ENCODE measurements at places on chromosomes 6 and 20.

DNA sequence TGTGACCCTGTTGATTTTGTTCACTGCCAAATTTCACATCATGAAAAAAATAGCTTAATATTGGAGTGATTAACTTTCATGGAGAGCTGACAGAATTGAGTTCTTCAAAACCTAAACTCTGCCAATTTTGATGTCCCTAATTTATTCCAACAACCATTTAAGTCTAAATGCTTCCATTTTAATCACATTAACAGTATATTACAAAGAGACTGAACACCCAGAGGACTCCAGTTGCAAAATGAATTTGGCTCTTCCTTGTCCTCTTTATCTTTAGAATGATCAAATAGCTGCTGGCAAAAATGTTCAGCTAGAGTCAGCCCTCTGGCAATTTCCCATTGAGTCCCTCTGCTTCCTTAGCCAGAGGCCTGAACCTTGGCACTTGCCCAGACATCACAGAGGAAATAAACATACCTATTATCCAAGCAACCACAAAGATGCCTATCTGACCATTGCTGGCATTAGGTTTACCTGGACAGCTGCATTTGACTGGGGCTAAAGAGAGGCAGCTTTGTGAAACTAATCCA is 299.0 kb upstream of the STXBP5 start:
- DNase-seq: no peak

- DNase-seq: no peak
Observed at GRCh38 chr6:126959765-126960164, 158.7 kb upstream of the RSPO3 start.

DNA sequence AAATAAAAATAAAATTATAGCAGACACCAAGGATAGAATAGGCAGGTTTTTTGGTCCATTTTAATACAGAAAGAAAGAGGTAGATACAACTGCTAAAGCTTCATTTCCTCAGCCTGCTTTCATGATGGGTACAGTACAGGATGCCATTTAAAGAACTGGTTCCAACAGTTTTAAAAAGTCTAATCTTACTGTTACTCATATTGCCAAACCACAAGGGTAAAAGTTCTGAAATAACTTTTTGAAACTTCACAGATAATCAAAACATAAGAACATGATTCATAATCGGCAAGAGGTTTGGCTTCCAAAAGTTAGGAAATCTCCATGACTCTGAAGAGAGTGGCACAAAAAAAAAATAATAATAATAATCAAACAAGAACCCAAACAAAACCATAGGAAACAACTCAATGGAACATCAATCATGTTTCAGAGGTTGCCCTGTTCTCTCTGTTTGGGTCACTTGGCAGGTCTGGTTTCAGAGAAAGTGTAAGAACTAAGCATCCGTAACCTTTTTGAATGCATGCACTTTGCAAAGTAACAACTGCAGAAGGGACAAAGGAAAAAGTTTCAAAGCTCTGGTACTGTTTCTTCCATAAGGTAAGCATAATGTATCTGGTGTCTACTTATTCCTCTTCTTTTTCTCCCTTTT is 79.7 kb downstream of the SMLR1 start:
- no peak for DNase-seq

- no peak for DNase-seq
Observed at GRCh38 chr20:64010711-64011237, 25.2 kb upstream of the C20orf204 start.

DNA sequence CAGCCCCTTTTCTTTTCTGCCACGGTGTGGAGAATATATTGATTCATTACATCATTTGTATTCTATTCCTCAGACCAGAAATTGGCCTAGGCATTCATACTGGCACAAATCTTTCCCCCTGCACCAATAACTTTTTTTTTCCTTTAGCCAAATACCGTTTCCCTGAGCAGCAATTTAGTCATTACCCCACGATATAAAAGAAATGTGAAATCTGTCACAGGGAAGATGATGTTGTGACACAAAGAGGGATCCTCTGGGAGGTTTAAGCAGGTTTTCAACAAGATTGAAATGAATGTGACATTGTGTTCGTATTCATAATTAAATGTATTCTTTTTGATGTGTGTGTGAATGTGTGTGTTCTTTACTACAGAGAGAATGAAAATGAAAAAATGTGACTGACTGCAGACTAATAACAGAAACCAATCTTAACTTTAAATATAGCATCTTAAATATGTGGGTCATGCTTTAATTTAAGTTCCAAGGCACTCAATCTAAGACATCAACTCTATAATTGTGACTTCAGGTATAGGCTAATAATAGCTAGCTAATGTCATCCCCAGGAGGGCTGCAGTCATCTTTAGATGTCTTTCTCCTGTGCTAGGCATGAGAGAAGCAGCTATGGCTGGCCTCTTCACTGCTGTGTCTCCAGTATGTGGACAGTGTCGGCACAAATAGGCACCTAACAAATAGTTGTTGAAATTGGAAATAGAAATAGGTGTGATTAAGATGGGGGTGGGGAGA is 177.7 kb downstream of the BTBD3 start:
- DNase-seq: no peak

DNA sequence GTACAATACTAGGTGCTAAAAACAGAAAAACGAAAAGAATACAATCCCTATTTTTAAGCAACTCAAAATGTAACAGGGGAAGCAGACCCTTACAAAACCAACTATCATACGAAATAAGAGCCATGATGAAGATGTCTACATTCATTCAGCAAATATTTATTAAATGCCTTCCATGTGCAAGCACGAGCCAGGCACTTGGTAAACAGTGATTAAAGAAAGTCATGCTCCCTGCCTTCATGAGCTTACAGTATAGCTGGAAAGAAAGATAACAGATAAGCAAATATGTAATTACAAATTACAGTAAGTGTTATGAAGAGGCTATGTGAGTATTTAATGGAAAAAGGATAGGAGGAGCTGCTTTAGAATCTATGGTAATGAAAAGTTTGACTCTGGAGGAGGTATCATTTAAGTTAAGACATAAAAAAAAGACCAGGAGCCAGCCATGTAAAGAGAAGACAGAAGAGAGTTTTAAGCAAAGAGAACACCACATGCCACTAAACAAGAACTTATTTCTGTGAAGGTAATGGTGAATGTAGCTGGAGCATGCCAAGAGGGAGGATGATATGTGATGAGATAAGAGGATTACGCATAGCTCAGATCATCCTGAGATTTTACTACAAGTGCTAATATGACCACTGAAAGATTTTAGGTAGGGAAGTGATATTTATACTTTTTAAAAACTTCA is 19.3 kb upstream of the COX7A2 start:
- no peak for DNase-seq

DNA sequence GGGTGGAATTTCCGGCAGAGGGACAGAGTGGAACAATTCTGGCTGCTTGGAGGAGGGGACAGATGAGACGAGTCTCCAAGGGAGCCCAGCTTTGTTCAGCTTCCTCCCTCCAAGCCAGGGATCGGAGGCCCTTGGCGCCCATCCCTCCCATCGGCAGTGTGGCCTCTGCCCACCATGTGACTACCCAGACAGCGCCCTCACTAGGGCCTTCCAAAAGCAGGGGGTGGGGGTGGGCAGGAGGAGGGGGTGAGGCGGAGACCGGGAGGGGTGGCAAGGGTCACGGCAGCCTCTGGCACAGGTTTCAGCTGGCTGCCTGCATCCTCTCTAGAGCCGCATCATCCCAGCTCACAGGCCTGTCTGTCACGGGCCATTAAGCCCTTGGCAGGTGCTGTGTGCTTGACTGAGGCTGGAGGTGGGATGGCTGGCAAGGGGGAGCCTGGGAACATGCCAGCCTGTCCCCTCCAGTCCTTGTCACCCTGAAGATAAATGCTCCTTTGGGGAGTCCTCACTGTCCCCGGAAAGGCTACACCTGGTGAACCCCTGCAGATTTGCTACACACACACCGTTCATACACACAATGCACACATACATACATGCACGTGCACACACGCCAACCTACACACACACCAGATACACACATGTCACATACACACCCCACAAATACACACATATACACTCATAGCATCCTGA is 6.2 kb upstream of the FGD2 start:
- DNase-seq: no peak

- DNase-seq: no peak
Observed at GRCh38 chr6:12865117-12865516, 148.6 kb downstream of the PHACTR1 start.

DNA sequence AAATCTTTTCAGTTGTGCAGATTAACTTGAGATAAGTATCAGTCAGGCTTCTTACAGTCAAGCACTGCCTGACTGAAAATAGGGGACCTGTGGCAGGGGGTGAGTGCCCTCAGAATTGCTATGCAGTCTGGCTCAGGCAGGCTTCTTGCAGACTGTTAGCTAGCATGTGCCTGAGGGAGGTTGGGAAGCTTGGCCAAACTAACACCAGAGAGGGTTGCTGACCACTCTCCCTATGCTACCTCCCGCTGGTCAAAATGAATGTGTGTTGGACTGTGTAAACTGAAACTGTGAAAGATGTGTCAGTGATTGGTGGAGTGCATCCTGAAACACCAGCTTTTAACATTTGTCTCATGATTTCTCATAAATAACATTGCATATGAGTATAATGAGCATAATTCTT is 622.3 kb upstream of the IMPG1 start:
- DNase-seq: no peak

- DNase-seq: no peak
Observed at GRCh38 chr6:72042088-72042487, 155.7 kb downstream of the RIMS1 start.

- no peak for DNase-seq
Observed at GRCh38 chr20:56934888-56935287, 305.8 kb downstream of the TFAP2C start.

- no peak for DNase-seq
Observed at GRCh38 chr20:49990271-49990720, 7.5 kb downstream of the SNAI1 start.

- DNase-seq: peak; percentile 74
Observed at GRCh38 chr6:35583893-35584688, 71.4 kb upstream of the TULP1 start.

DNA sequence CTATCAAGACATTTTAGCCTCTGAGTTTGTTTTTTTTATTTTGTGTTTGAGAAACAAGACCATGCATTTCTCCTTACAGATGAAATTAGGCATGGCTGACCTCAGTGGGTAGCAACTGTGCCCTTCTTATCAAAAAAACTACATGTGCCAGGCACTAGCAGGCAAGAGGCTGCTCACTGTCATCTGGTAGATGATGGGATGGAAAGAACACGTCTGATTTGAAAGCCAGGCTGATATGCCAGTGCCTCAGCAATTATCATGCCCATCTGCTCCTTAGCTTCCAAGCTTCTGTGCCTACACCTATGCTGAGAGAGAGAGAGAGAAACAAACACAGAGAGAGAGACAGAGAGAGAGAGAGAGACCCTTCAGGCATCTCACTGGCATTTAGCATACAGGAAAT is 149.9 kb downstream of the C6orf118 start:
- no peak for DNase-seq

DNA sequence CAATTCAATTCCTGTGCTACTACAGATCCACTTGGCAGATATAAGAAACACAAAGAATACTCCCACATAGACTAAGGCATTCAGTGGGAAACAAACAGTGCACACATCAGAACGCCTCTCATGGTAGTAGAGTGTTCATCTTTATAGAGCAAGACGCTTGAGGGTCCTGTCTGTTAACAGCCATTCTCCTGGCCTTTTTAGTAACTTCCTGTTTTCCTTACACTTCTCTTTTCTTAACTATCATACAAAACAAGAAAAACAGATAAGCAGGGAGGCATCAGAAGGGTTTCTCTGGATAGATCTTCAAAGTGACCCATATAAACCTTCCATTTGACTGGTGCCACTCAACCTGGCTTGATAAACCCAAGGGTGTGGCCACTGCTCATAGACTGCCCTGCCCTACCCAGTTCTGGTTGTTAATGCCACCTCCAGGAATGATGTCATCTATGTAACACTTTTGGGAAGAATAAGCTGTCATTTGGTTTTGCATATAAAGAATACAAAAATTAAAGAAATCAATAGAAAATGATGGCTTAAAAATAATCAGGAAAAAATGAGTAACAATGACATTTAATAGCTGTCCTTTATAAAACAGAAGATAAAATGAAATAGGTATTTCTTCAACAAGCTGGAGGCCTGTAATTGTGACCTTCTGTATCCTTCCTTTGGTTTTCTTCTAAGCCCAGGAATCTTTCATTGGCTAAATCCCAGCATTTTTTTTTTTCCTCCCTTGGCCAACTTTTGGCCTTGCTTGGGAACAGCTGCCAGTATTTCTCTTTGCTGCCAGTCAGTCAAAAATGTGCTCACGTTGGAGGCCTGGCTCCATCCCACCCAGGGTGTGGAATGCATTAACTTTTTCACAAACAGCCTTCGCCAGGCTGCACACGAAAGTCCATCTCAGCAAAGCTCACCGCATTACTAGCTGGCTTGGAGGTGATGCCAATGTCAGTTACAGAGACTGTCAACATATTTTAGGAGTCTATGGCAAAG is 103.5 kb downstream of the GJA10 start:
- DNase-seq: no peak

DNA sequence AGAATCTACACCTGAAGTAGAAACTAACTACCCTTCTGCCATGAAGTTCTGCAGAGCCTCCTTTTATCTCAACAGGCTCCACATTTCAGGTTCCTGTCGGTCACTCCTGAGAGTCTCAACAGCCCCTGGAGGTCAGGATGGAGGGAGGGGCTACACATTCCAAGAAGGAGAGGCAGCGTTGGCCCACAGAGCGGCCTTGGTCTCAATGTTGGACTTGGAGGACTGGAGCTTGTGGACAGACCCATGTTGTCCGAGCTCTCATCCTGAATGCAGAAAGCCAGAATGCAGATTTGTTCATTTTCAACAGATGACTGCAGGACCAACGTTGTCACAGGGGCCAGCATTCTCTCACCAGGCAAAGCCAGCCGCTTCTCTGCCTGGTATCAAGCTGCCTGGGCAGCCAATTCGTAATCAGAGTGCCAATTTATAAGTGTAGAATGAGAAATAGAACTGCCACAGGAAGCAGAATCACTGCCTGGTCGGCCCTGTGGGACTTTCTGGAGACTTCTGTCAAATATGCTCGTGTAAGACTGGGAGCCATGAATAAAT is 212.5 kb upstream of the SNX9 start:
- DNase-seq: no peak

GRCh38 chr20:19956976-19957375 is 60.2 kb upstream of the NAA20 start:
- no peak for DNase-seq

- DNase-seq: no peak
Observed at GRCh38 chr20:57179265-57179664, 87.2 kb downstream of the BMP7 start.

GRCh38 chr6:114055763-114056162 is 84.8 kb upstream of the HDAC2 start:
- DNase-seq: no peak

DNA sequence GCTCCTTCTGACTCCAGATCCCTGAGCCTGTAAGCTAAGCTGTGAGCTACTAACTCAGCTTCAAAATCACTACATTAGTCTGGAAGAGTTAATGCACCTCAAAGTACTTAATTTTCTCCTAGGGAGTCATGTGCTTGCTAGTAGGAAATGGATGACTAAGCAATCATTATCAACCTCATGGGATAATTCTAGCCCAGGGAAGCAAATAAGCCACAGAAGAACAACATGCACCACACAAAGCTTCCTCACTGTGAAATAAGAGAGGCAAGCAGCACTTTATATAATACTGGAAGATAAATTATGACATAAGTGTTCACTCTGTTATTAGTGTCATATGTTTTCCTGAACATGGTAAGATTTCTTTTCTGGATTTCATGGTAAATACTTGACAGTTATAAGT is 57.9 kb upstream of the RCAN2 start:
- no peak for DNase-seq

Measured in stimulated activated naive CD8-positive, alpha-beta T cell treated with anti-CD3 and anti-CD28 coated beads, Interleukin-15, Interleukin-2, amounts not matched to agents 100 U/mL and 50 U/mL, for 24 hours (primary cell).